ENCODE measurements at places on chromosomes 2 and 18.

GRCh38 chr2:136232456-136233172 lies 114.7 kb upstream of the CXCR4 start:
- no peak for DNase-seq

DNA sequence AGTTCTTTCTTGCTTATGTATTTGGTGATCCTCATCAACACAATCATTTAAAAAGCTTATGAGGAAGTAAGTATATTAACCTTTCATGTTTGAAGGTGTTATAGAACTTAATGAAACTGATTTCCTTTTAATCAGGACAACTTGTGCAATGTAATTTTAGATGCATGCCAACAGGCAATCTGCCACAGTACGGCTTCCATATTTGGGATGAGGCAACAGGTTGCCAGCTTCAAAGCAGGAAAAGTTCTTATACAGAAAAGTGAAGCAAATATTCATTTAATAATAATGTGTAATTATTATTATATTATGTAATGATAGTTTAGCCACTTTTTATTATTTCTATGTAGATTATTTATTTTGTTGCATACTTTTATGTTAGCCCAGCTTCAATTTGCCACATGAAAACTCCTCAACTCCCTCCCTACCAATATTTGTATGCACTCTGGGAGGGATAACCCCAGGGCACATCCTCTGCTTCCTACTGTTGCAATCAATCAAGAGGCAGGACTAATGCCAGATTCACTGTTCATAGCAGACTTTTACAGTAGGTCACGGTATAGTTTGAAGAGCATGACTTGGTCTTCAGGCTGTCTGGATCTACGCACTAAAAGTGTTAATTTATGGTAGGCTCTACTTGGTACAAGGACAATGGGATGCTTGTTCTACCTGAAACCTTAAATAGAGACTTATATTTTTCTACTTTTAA lies 277.2 kb downstream of the AGPS start:
- DNase-seq: no peak

DNA sequence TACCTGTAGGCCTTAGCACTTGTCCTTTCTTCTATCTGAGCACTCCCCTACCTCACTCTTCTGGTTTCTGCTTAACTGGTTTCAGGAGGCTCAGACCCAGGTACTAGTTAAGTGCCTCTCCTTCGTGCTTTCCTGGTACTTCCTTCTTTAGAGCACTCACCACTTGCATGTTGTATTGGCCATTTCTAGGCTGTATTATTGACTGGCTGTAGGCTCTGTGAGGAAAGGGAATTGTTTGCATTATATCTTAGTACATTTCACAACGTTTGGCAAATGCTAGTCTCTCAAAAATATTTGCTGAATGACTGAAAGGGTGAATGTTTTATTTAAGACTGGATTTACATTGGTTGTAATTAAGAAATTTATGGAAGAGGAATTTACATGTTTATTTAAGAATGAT lies 36.0 kb upstream of the SCN1A start:
- no peak for DNase-seq

GRCh38 chr18:23237524-23238151 lies 102.4 kb downstream of the CABLES1 start:
- peak; percentile 42 for DNase-seq

- DNase-seq: no peak
These were observed 67.4 kb upstream of the GALNT5 start for GRCh38 chr2:157190151-157190550.

GRCh38 chr18:10234912-10235660 lies 219.3 kb upstream of the APCDD1 start:
- DNase-seq: no peak

DNA sequence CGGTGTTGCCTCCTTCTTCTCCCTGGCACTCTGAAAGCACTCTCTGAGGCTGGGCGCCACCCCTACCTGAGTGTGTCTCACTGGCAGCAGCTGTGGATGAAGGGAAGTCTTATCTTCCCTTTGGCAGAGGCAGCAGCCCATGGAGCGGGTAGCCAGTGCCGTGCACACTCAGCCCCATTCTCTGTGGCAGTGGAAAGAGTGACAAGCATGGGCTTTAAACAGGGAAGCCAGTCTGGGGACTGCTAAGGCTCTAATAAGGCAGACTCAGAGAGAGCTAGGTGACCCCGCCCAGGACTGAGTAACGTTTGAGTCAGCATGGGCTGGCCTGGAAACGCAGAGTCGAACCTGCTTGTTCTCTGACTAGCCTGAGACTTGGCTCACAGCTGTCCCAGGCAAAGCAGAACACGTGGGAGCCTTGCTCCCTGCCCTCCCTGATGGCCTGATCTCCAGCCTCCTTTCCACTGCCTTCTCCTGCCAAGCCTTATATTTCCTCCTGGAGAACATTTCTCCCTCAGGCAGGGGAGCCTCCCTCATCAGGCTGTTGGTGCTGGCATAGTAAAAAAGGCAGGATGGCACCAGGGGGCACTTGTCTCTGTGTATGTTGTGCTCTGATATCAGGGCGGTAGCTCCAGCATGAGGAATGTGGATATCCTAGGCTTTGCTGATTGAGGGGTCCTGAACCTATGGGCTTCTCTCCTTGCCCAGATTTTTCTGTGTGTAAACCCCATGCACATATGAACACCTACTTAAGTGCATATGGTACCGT lies 93.9 kb upstream of the LGALSL start:
- DNase-seq: no peak

DNA sequence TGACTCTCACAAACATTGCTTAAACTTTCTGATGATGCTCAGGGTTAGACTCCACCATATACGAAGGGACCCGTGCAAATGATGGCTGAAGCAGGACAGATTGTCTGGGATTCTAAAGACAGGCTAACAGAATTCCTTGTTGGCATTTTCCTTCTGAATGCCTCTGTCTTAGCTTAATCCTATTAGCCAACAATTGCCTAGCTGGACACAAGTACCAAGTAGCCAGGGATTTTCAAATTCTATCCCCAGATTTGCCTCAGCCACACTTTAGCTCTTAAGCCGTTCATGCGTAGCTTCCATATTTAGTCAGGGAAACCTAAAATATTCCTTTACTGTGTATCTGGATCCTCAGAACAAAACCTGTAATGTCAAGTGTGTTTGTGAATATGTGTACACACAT lies 40.0 kb downstream of the COL4A3 start:
- DNase-seq: no peak

DNA sequence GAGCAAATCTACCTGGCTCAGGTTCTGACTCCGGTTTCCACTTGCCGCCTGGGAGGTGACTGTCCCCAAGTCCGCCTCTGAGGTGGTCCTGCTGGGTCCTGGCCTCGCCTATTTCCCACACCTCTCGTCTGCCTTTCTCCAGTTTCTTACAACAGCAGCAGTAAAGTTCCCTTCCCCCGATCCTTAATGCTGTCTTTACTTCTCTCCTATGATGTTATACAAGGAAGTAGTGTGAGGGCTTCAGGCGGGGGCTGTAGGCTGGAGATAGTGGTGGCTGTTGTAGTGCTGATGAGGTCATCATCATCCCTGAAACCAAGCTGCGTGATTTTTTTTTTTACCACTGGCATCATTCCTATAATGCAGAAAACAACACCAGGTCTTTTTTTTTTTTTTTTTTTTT lies 18.9 kb downstream of the TGIF1 start:
- DNase-seq: no peak

- no peak for DNase-seq
These were observed 39.6 kb upstream of the RMDN2 start for GRCh38 chr2:37885329-37885993.

GRCh38 chr2:188798159-188798558 lies 176.0 kb upstream of the COL3A1 start:
- no peak for DNase-seq

DNA sequence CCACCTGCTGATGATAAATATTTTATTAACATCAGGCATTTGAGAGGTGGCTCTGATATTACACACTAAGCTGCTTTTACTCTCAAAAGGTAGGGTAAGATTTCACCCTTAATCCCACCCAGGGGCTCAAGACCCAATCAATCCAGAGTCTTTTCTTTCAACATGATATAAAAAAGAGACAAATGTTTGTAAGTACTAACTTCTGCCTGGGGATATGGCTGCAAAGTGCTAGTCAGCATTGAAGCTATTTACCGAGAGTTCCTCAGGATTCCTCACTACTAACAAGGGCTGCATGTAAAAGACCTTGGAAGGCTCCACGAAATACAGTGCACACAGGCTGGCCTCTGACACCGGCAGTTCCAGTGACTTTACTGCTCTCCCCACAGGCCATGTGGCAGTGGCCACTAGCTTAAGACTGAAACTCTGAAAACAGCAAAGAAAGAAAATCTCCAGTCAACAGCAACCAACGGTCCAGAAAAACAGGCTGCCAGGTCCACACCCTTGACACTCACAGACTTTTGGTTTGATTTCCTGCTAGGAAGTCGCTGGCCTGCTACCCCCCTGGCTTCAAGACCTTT lies 11.2 kb downstream of the MREG start:
- DNase-seq: no peak

DNA sequence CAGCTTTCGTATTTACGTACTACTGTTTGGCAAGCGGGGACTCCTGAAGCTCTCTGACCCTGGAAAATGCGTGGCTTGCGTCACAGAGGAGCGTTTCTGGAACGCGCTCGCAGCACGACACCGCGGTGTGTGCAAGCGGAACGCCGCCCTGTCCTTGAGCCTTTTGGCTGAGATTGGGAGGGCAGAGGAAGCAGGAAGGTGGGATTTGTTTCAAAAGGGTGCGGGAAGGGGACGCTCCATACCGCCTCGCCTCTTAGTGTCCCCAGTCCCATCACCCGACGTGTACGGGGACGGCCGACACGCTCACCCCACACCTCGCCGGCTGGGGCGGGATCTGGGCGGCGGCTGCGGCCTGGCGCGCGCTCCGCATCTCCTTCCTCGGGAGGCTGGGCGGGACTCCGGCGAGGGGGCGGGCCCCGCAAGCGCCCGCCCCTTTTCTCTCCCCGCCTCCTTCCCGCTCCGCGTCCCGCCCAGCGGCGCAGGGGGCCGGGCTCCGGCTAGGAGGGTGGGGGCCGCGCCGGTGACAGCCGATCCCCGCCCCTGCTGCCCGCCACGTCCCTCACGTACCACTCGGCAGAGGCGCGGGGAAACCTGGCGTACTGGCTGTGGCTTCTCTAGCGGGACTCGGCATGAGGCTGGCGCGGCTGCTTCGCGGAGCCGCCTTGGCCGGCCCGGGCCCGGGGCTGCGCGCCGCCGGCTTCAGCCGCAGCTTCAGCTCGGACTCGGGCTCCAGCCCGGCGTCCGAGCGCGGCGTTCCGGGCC lies at the start of gene PDK1:
Gene PDK1, plus strand, starts transcription at position 569 of the 762 bp plus-strand sequence. Its CDS starts 61 bp downstream, at position 630.
- DNase-seq: peak; percentile 94

- DNase-seq: no peak
These were observed 164.5 kb upstream of the ALPP start for GRCh38 chr2:232214053-232214452.

- DNase-seq: no peak
These were observed 48.8 kb upstream of the TMEFF2 start for GRCh38 chr2:192243488-192243887.

DNA sequence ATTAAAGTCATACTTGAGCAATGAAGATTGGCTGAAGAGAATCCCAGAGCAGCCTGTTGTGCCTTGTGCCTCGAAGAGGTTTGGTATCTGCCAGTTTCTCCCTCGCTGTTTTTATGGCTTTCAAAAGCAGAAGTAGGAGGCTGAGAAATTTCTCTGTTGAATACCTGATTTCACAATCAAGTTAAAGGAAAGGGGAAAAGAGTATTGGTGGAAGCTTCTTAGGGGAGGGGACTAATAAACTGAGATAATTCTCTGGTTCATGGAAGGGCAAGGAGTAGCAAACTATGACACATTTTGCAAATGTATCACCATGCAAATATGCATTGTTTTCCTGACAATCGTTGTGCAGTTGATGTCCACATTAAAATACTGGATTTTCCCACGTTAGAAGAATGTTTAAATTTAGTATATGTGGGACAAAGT lies at the start of gene IL1B:
Gene IL1B, minus strand, starts transcription at position 85 of the 423 bp plus-strand sequence. CDS start 550 bp downstream, outside the sequence.
- no peak for DNase-seq

DNA sequence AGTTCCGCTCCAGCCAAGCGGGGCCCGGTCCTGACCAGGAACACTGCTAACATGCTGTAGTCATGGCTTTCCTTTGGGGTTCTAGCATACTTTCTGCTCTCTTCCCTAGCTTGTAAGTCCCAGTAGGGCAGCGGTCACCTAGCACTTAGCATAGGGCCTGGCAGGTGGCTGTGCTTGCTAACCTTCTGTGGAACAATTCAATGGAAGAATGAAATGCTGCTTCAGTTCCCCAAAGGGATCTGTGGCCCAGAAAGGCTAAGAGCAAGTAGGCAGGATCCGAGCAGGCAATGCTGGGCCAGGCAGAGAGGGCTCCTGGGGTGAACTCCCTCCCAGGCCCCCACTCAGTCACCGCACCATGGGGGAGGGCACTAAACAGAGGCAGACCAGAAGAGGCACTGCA lies 266.8 kb downstream of the CELF4 start:
- no peak for DNase-seq

GRCh38 chr2:42908518-42909200 lies 116.3 kb upstream of the HAAO start:
- no peak for DNase-seq

- DNase-seq: peak; percentile 72
These were observed 25.2 kb downstream of the PSD4 start for GRCh38 chr2:113198790-113199612.

- no peak for DNase-seq
These were observed 619.0 kb downstream of the SLC4A3 start for GRCh38 chr2:220246386-220246785.

DNA sequence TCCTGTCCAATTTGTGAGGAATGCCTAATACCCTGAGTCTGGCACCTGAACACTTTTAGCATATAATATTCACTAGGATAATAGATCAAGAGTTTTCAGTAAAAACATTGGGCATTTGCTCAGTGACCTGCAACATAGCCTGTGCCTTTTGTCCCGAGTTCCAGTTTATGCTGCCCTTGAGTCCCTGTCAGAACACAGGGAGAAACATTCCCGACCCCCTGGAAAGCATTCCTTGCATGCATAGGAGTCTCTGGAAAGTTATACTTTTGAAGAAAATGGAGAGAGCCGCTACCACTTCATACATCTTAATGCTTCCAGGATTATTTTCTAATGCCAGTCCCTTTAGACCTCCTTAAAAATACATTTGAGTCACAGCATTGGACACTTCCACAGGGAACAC lies 107.3 kb downstream of the PLCL1 start:
- DNase-seq: no peak

GRCh38 chr2:234422273-234422732 lies 74.6 kb downstream of the ARL4C start:
- no peak for DNase-seq

GRCh38 chr2:160561551-160562295 lies 68.1 kb upstream of the RBMS1 start:
- DNase-seq: no peak
